ENCODE measurements at places on chromosomes 7 and 10. TPM values are rescaled to one million over a fixed set of nuclear protein-coding genes. Genes with fewer than 3 reads are reported as not detected.
A peak's percentile ranks its signal among the peaks of the same experiment; 100 is the strongest.

DNA sequence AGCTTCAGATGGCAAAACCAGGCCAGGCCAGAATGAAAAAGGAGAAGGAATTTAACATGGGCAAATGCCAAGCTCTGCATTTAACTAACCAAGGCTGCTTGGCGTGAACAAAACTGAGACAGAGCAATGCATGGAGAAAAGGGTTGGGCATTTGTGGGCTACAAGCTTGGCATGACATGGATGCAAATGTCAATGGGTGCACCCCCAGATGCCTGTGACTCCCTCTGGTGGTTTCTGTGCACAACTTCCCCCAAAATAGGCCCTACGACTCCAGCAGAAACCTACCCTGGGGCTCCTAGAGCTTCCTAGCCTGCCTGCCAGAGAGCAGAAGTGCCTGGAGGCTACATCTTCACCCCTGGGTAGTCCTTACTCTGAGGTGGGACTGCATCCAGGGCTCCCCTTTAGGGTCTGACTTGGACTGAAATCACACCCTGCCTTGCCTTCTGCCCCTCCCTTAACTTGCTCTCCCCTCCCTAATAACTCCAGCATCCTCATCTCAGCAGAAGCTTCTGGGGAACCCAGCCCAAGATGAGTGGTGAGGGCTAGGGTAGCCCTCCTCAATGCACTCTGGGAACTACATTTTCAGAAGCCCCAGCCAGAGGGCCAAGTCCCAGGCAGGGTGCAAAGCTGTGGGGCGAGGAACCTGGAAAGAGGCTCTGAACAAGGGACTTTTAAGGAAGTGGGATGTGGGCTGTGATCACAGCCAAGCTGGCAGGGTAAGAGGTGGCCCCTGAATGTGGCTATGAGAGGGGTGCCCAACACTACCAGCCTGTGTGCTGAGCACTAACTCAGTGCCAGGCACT, 11.3 kb downstream of the GPRIN2 start:
- DNase-seq, result no peak

- no peak for DNase-seq
These were observed 19.5 kb upstream of the SMC3 start for GRCh38 chr10:110548002-110548401.

- DNase-seq, result no peak
These were observed 286 bp downstream of the DGKI start for GRCh38 chr7:137846549-137846826.

GRCh38 chr10:30183055-30183402, 123.6 kb upstream of the JCAD start:
- DNase-seq, result no peak

- no peak for DNase-seq
These were observed 155.9 kb upstream of the MDFIC start for GRCh38 chr7:114766041-114766356.

Gene STARD3NL
- 42.3 TPM for total RNA-seq

GRCh38 chr10:132858121-132859081, 72.5 kb upstream of the NKX6-2 start:
- DNase-seq, result no peak

DNA sequence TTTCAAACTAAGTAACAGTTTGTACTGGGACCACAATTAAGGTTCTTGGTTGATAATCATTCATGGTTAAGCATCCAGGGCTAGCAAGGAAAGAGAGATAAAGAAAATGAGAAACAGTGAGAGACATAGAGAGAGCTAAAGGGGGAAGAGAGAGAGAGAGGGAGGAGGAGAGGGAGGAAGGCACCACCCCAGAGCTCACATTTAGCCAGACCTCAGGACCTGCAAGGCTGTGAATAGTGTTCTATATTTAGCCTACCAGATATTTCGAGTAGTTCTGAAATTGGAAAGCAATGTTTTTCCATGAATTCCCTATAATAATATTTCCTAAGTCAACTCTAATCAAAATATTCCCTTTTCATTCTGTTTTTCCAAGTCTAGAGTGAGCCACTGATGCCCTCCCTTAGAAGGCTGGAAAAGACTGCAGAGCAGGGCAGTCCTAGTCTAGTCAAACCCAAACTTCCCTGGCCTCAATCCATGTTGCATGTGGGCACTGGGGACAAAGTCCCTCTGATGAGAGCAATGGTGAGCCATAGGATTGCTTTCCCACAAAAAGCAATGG, 119.4 kb upstream of the INHBA start:
- DNase-seq, result no peak

Gene KCND2
- not detected for total RNA-seq

DNA sequence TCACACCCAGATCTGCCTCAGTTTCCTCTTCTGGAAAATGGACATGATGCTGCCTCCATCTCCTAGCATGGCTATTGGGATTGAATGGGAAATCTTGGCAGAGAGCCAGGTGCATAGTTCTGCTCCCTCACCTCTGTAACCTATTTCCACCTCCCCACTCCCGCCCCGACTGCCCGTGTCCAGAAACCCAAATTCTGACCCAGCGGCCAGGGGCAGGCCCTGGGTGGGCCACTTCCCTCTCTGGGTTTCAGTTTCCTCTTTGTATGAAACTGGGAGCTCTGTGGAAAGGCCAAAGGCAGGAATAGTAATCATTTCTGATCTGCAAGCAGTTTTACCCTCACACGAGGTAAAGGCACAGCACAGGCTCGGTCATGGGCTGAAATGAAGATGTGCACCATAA, 74.1 kb upstream of the DUSP5 start:
- DNase-seq, result no peak

- no peak for DNase-seq
These were observed 235.9 kb upstream of the PRSS1 start for GRCh38 chr7:142513178-142513955.

DNA sequence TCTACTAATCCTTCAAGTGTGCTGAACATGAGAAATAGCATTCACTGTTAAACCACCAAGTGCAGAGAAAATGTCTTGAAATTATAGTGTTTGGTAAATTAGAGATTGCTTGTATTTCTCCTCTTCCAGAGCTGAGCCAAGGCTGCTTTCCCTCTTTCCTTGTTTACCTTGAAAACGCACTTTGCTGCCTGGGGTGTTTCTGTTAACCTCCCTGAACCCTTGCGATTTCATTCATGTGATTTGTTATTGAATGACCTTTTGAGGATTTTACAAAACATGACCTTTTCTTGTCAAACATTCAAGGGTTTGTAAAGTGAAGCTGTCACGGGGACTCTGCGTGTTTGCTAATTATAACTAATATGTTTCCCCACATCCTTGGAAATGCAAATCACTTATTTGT, 169.4 kb downstream of the LRMDA start:
- DNase-seq, result peak; percentile 40

- no peak for DNase-seq
These were observed 25.8 kb downstream of the UBE2D4 start for GRCh38 chr7:43952028-43952427.

DNA sequence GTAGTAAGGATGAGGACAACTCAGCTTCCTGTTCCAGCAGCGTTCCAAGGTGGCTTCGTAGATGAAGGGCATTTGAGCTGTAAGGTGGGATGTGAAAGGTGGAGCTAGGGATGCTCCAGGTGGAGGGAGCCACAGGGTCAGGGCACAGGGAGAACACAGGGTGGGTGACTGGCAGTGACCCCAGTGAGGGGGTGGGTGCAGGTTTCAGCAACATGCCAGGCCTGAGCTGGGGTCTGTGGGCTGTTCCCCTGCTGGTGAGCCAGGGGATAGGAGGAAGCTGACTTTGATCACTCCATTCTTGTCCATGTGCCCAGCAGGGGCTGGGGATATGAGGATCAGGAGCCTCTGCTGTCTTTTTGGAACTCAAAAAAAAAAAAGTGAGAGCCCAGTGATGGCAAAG, 33.2 kb downstream of the CDH23 start:
- DNase-seq, result no peak

Gene MBL2
- 9.2 TPM for total RNA-seq

- DNase-seq, result no peak
These were observed 150.4 kb downstream of the MAD1L1 start for GRCh38 chr7:2082139-2082998.

Gene PDE1C
- not detected for total RNA-seq

Gene ABCB8
- 7.2 TPM for total RNA-seq

- DNase-seq, result no peak
These were observed 43.8 kb downstream of the INSIG1 start for GRCh38 chr7:155341463-155341983.

Gene ERVW-1
- not detected for total RNA-seq

DNA sequence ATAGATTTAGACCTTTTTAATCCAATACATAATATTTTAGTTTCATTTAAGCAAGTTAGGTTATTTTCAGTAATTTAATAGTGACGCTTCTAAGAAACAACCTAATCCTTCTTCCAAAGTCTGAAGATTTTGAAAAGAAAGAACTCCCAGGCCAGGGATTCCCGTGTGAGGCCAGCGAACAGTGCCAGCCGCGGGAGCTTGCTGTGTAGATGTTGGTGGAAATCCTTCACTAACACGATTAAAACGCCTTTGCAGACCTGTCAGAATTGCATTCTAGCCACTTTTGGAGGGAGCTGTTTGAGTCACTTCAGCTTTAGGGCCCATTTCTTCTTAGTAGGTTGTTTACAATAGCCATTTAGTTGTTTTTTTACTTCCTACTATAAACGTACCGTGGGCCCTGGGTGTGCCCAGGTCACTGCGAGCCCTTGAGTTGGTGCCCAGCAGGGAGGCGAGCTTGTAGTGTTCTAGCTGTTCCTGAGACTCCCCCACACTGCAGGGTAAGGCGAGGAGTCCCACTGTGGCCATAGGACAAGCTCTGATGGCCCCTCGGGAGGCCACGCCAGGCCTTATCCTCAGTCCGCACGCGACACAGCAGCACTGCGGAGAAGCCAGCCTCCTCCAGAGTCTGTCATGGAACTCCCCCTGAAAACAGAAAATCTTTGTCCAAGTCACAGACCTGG, 32.3 kb downstream of the PPP2R2D start:
- DNase-seq, result no peak

DNA sequence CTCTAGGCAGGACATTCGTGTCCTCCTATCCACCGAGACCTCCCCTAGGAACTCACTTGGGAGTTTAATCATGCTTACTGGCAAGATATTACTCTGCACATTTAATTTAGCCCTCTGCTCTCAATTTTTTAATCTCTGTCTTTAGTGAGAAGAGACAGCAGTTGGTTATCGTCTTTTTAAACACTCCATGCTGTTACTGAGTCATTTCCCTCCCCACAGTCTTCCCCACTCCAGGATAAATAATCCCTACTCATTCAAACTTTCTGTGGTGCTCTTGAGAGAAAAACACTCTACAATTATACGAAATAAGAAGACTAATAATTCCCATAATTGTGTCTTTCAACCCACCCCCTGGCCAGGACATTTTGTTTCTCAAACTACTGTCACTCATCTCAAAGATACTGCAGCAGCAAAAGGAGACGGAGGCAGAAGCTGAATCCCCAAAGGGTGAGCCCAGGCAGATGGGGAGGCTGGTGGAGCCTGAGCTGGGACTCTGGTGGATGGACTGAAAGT, 84.2 kb downstream of the ANK3 start:
- DNase-seq, result no peak

Gene IL2RA
- total RNA-seq, result not detected

GRCh38 chr10:89535171-89536012, at the start of gene SLC16A12:
Gene SLC16A12, minus strand, starts transcription at chr10:89535594. Its CDS starts 73,016 bp downstream, at chr10:89462578.
- no peak for DNase-seq

Gene UCMA
- not detected for total RNA-seq

- DNase-seq, result no peak
These were observed 6.0 kb upstream of the ZRANB1 start for GRCh38 chr10:124935946-124936345.

DNA sequence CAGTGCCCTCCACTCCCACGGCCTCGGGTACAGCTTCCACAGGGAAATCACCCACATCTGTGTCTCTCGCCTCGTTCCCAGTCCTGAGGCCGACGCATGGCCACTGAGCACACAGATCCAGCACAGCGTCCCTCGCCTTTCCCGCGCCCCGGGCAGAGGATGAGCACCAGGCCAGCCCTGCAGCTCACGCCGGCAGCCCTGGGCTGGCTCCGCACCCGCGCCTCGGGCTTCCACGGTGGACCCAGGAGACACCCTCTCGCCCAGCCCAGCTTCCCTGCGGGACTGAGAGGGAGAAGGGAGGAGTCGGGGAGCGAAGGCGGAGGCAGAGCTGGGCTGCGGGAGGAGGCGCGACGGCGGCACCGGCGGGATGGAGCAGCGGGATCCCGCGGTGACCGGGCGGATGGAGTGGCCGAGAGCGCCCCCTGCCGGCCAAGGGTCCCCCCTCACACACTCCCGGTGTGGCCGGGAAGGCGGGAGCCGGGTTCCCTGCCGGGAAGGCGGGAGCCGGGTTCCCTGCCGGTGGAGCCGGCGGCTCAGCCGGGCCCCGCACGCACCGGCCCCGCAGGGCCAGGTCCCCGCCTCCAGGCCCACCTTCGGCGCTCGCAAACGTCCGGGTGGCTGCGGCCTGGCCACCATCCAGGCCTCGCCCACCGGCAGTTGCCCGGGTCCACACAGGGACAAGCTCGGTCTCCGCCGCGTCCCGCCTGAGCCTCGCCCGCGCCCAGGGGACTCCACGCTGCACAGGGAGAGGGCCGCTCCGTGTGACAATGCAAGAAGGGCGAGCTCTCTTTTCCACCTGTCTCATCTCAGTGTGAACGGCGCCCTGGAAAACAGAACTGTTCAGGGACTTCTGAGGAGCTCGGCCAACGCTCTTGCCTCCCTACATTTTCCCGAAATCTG, 110.3 kb upstream of the LANCL2 start:
- DNase-seq, result peak; percentile 36

GRCh38 chr7:69600710-69601519, 2.6 kb downstream of the AUTS2 start:
- DNase-seq, result no peak

- no peak for DNase-seq
These were observed 84.4 kb downstream of the SLC13A1 start for GRCh38 chr7:123115331-123115730.

DNA sequence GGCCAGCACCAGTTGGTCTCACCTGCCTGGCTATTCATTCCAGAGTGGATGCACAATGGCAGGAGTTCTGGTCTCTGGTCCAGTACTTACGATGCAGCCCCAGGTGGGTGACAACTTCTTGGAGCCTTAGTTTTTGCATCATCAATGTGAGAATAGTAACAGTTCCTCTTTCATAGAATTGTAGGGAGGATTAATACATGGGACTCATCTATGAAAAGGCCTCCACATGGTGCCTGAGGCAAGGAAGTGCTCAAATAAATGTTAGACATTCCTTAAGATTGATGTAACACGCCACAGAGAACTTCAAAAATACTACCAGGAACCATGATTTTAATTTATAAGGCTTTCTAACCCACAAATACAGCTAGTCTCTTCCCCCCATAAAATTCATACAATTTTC, 120.1 kb upstream of the CHST15 start:
- DNase-seq, result no peak

GRCh38 chr7:91302794-91303193, 38.6 kb downstream of the FZD1 start:
- DNase-seq, result no peak

Gene TBX20
- not detected for total RNA-seq

GRCh38 chr7:100789055-100789454, 38.3 kb downstream of the EPHB4 start:
- DNase-seq, result no peak

Measured in HepG2 (cell line).